ENCODE measurements at places on chromosomes 7 and 10.

DNA sequence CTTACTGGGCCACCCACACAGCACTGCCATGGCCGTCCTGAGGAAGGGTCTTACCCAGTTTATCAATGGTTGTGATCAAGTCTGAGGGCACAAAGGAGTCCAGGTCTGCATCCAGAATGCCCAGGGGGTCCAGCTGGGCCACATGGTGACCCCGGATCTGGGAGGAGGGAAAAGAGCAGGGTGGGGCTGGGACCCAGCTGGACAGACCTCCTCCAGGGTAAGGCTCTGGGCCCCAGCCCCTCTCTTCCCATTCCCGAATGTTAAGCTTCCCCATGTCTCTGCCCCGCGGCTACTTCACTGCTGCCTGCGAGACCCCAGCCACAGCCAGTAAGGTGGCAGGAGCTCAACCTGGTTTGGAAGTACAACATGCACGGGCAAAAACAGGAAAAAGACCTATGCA, 9.5 kb downstream of the OGDHL start:
- no peak for DNase-seq

DNA sequence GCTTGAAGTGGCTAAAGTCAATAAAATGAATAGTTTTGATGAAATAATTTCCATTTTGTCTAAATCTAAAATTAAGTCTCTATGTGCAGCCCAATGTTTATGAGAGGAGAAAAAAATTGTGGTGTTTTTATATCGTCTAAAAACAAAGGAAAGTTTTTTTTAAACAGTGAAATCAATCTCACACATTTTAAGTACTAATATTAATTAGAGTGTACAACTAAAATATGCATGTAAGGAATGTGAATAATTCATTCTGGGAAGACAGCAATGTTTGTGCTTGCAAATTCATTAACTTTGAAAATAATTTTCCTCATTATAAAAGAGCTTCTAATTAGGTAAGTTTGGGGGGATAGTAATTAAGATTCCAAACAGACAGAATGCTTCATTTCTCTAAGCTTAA, at the start of gene NPVF:
NPVF (minus strand) TSS at position 101 of the 400 bp plus-strand sequence; CDS start at position 54, 47 bp downstream.
- DNase-seq: no peak

GRCh38 chr7:33547880-33548279, 357.5 kb upstream of the BMPER start:
- DNase-seq: no peak

DNA sequence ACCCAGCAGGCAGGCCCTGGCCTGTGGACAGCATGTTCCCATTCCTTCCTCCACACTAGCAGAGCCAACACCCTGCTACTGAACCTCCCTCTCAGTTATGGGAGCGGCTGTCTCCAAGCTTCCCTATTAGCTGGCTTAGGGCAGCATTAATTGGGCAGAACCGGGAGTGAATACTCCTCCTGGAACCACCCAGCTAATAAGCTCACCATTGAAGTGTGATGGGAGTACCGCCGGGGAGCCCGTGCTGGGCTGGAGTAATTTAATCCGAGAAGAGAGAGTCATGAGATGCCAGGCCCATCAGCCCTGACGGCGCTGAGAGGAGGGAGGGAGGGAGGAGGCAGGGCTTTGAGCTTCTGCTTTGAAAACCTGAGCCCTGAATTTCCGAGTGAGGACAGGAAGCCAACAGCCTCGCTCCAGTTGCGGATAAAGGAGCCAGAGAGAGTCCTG, 31.8 kb upstream of the ELFN1 start:
- no peak for DNase-seq

DNA sequence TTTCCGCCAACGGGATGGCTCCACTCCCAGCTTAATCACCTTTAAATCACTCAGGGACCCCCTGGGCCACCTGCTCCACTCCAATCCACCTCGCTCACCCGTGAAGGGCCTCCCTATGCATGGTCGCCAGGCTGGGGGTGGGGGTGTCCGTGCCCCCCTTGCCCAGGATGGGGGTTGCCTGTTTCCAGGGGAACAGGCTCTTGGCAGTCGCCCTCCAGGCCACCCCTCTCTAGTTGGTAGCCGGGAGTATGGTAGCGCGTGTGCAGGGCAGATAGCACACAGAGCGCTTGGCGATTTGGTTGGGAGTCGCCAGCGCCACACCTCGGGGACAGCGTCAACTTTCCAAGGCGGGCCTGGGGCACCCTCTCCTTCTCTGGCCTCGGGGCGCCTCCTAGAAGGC, 134.9 kb upstream of the ZNF92 start:
- no peak for DNase-seq

DNA sequence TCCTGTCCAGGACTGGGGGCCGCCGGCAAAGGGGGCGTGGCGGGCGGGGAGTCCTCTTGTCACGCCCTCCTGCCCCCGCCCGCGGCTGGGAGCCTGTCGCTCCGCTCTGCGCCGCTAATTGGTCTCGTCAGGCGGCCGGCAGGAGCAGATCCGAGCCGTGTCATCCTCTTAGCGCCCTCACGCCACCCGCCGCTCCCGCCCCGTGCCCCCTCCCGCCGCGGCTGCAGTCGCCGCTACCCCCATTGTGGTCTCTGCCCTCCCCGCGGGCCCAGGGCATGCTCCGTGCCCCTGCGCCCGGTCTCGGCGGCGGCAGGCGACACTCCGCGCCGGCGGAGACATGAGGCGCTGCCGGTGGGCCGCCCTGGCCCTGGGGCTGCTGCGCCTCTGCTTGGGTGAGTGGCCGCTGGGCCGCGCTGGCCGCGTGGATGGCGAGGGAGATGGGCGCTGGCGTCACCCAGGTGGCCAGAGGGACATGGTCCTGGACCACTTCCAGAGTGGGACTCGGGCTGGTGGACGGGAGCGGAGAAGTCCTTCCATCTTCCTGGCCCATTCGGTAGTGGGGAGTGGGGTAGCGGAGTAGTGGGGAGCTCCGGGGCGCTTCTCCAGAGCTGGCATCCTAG, at the start of gene CDHR1:
CDHR1 (plus strand) TSS at position 114 of the 620 bp plus-strand sequence; CDS start at position 338, 224 bp downstream.
- no peak for DNase-seq

GRCh38 chr10:47253651-47254375, 46.2 kb upstream of the GDF10 start:
- no peak for DNase-seq

GRCh38 chr7:25520516-25520915, 292.2 kb upstream of the NPVF start:
- DNase-seq: no peak

DNA sequence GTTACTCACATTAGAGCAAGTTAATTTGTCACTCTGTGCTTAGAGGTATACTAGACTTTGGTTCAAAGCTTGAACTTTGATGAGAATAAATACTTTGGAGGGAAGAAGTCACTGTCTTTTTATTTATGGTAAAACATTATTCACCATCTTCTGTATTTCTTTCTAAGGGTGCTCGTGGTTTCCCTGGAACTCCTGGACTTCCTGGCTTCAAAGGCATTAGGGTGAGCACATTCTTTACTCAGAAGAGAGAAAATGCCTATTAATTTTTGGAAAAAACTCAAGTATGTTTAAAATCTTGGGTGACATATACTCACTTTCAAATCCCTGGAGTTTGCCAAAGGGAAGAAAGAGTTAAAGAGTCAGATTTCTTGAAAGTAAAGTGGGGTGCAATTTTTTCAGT, 10.8 kb downstream of the COL1A2 start:
- DNase-seq: no peak

DNA sequence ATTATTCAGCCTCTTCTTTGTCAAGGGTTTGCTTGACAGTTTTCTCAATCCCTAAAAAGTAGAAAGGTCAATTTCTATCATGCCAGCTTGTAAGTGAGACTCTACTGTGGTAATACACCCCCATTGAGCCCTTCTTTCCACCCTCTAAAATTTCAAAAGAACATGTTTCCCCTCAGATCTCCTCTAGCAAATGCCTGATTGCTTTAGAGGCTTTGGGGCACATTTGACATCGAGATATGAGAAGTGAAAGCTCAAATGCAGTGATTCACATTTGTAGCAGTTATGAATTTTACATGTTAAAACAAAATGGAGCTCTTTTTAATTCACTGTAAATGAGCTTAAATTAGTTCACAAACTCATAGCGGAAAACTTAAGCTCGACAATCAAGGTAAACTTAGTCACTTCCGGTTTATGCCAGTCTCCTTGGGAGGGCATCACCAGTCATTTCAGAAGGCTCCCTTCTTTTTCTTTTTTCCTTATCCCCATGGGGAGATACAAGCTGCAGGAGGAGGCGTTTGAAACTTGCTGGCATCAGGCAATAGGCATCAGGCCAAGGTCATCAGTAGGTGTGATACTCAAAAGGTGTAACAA, 55.3 kb upstream of the ADO start:
- no peak for DNase-seq

GRCh38 chr10:83680470-83680891, 458.8 kb upstream of the GHITM start:
- DNase-seq: no peak

DNA sequence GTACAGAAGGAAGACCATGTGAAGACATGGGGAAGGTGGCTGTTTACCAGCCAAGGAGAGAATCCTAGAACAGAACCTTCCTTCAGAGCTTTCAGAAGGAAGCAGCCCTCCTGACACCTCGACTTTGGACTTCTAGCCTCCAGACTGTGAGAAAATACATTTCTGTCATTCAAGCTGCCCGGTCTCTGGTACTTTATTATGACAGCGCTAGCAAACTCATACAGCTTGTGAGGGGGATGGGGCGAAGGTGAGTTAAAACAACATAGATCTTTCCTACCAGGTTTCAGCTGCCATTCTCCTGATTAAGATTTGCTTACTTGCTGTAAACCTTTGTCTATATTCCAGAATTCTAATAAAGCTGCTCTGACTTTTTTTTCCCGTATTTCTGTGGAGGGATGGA, 14.9 kb upstream of the ZNF248 start:
- no peak for DNase-seq

GRCh38 chr10:101867931-101868330, 24.3 kb upstream of the KCNIP2 start:
- DNase-seq: no peak

- peak; percentile 4 for DNase-seq
These were observed 17.1 kb downstream of the ARHGAP21 start for GRCh38 chr10:24706479-24707118.

DNA sequence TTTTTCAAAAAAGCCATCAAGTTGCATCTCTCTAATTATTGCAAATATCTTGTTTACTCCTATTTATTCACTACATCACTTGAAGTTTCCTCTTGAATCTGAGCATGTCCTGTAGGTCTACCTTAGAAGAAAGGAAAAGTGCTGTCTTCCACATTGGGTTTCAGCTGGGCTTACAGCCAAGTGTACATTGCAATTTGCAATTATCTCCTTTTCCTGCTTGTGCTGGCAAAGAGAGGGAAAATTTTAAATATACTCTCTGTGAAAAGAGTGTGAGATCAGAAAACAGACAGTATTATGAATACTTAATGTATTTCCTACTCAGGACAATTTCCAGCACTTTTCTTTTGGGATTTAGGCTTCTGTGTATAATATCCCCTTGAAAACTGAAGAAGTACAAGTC, 839.7 kb downstream of the CNTNAP2 start:
- DNase-seq: no peak

DNA sequence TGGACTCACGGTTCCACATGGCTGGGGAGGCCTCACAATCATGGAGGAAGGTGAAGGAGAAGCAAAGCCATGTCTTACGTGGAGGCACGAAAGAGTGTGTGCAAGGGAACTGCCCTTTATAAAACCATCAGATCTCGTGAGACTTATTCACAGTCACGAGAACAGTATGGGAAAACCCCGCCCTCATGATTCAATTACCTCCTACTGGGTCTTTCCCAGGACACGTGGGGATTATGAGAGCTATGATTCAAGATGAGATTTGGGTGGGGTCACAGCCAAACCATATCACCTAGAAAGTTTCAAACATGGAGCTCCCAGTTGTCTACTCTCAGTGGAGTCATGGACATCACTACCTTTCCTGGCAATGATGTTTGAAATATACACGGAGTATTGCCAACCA, 49.6 kb downstream of the CYCS start:
- DNase-seq: no peak

DNA sequence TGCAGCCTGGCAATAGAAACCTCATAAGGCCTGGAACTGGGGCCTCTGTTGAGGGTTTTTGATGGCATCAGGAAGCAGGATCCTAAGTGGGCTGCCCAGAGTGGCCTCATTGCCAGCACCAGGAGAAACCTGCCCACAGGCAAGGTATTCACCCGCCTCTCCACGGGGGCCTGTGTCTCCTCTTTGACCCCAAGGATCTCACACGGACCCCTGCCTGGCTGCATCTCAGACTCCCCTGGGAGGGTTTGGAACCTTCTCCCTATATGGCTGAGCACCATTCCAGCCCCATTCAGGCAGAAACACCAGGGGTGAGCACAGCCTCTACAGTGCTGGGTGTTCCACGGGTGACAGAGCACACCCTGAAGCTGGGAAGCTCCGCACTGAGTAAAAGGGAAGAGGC, 14.6 kb upstream of the C10orf71 start:
- DNase-seq: no peak

- no peak for DNase-seq
These were observed 132.9 kb downstream of the FZD1 start for GRCh38 chr7:91397096-91397495.

- DNase-seq: no peak
These were observed 48.5 kb upstream of the SLF2 start for GRCh38 chr10:100864036-100864885.

- no peak for DNase-seq
These were observed 488 bp downstream of the ARMC10 start for GRCh38 chr7:103075337-103075918.

- no peak for DNase-seq
These were observed 19.0 kb upstream of the CLDN4 start for GRCh38 chr7:73811760-73812168.

GRCh38 chr10:79238158-79238520, 109.1 kb upstream of the PPIF start:
- DNase-seq: no peak

DNA sequence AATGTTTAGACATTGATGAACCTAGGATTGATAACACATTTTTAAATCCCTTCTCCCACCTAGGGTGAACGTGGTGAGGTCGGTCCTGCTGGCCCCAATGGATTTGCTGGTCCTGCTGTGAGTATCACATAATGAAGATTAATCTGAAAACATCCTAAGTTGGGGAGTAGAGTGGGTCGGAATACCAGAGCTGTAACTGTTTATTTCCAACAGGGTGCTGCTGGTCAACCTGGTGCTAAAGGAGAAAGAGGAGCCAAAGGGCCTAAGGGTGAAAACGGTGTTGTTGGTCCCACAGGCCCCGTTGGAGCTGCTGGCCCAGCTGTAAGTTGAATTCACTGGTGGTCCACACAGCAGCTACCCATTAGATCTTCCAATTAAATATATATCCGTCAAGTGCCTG, 25.6 kb downstream of the COL1A2 start:
- DNase-seq: no peak

DNA sequence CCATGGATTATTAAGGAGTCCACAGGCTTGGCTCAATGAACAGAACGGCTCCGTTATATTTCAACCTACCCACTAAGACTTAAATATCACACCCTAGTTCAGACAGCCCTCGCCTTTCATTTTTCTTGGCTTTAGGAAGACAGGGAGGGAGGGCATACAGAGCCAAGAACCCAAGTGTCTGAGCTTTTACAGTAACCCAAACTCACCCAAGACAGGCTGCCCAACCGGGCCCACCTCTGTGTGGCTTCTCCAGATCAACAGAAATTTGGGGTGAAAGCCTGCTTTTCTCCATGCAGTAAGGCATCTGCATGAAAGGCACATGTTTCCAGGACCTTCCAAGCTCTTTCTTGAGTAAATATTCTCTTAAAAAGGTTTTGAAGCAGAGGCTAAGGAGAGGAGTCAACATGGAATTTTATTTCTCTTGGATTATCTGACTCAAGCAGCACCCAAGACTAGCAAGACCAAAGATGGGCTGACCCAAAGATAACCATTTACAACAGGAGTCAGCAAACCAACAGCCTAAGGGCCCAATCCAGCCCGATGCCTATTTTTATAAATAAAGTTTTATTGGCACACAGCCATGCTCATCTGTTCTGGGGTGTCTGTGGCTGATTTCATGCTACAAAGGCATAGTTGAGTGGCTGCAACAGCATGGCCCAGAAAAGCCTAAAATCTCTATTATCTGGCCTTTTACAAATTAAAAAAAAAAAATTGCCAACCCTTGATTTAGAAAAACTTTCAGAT, 90.1 kb downstream of the KCNMA1 start:
- no peak for DNase-seq

Measured in SIG-M5 (cell line).